Myocyte (in vitro differentiated cells): ENCODE measurements at places on chromosomes 13 and 19.
A peak's percentile ranks its signal among the peaks of the same experiment; 100 is the strongest.

- DNase-seq: no peak
Observed at GRCh38 chr13:46496086-46496485, 56.9 kb upstream of the LRCH1 start.

GRCh38 chr13:48505012-48505411 is 27.9 kb downstream of the RCBTB2 start:
- DNase-seq: no peak

DNA sequence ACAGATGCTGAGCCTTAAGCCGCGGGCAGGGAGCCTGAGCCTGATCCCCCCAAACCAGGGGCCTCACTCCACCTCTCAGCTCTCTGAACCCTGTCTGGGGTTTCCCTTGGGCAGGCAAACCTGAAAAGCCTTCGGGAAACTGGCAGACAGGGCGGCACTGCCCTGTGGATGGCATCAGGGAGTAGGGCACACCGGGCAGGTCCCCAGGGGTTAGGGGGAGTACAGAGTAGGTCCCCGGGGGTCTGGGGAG is 9.7 kb downstream of the MKNK2 start:
- DNase-seq: no peak

DNA sequence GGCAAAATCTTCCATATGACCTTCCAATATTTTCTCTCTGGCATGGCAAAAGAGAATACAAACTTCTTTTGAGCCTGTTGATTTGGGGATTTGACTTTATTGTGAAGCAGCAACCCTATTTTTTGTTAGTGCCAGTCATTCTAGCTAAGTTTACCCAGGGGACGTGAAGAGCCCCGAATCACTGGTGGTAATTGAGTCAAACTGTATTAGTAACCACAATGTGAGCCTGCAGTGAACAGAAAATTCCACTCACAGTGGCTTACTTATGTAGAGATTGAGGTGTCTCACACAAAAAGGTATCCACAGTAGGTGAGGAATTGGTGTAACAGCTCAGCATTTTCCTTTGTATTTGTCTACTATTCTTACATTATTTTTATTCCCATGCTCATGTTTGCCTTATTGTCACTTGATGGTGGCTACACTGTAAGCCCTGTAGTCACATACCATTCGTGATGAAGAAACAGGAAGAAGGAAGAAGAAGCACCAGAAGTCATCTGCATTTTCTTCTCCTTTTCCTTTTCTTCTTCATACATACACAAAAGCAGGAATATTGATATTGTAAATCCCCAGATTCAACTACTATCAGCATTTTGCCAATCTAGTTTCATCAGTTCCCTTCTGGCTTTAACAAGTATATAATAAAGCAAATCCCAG is 33.3 kb upstream of the MYCBP2 start:
- no peak for DNase-seq

GRCh38 chr13:89490661-89491060 is 1819.5 kb downstream of the SLITRK5 start:
- DNase-seq: peak; percentile 13
